Cortex of kidney (tissue), 1 donor: ENCODE measurements at places on chromosomes 12 and 14.

DNA sequence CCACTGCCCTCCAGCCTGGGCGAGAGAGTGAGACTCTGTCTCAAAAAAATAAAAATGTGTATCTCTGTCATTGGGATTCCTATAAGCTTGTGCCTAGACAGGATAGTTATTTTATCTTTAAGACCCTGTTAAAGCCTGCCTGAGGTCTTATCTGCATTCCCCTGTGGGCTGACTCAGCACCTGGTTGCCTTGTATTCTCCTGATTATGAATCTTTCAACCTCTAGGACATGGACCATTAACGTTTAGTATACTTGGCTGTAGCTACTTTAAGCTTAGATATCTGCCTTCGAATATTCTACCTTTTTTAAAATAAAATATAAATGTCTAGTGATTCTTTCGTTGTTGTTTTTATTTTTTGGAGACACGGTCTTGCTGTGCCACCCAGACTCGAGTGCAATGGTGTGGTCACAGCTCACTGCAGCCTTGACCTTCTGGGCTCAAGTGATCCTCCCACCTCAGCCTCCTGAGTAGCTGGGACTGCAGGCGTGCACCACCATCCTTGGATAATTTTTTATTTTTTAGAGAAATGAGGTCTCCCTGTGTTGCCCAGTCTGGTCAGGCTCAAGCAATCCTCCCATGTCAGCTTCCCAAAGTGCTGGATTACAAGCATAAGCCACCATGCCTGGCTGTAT, 41.3 kb downstream of the RESF1 start:
- DNase-seq = no peak

- no peak for DNase-seq
These were observed 690.9 kb upstream of the FBXO33 start for GRCh38 chr14:40122968-40123648.

DNA sequence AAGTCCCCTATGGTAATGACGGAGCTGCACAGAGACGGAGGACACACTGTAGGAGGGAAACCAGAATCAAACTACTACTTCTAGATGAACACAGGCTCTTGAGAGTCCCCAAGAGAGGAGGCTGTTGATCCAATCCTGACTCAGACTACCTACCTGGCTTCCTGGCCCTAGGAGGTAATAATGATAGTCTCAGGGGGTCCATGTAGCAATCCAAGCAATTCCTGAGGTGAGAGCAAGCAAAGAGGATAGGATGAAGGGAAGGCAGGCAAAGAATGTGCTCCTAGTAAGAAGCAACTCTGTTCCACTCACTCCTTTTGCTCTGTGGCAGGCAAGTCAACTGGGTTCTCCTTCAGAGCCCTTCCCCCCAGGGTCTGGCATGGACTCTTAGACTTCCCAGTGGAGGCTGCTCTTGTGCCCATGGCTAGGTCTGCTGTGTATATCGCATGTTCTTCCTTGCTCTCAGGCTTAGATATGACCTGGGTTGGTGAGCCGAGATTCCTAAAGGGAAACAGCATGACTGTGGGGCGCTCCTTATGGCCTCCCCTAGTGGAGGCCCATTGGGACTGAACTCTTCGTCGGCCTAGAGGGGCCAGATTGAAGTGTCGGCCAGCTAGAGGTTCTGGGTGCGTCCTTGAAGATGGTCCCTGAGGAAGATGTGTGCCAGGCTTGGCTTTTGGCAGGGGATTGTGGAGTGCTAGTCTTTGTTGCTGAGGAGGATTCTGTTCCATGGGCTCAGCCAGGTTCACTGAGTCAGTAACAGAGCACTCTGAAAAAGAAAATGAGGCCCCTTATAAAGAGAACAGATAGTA, 2.1 kb downstream of the TINF2 start:
- no peak for DNase-seq

- DNase-seq = no peak
These were observed 8.4 kb downstream of the PAPLN start for GRCh38 chr14:73245480-73246325.

DNA sequence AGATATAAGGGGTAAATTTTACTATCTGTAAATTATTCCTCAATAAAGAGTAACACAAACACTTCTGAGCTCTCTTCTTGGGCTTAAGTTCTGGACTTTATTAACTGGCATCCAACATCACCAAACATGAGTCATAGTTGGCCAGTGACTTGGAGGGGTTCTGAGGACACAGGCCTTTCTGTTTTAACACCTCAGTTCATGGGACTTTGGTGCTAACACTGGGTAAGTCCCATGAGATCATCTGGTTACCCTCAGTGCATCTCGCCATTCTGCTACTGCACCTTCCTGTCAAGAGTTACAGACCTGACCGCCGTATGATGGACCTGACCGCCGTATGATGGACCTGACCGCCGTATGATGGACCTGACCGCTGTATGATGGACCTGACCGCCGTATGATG, 9.9 kb downstream of the SLC15A4 start:
- DNase-seq = no peak

GRCh38 chr12:13173012-13173932, 23.3 kb upstream of the EMP1 start:
- DNase-seq = no peak

- DNase-seq = no peak
These were observed 95.4 kb downstream of the PTPRO start for GRCh38 chr12:15417691-15418090.

GRCh38 chr12:40989785-40990184, 198.3 kb upstream of the PDZRN4 start:
- DNase-seq = no peak

DNA sequence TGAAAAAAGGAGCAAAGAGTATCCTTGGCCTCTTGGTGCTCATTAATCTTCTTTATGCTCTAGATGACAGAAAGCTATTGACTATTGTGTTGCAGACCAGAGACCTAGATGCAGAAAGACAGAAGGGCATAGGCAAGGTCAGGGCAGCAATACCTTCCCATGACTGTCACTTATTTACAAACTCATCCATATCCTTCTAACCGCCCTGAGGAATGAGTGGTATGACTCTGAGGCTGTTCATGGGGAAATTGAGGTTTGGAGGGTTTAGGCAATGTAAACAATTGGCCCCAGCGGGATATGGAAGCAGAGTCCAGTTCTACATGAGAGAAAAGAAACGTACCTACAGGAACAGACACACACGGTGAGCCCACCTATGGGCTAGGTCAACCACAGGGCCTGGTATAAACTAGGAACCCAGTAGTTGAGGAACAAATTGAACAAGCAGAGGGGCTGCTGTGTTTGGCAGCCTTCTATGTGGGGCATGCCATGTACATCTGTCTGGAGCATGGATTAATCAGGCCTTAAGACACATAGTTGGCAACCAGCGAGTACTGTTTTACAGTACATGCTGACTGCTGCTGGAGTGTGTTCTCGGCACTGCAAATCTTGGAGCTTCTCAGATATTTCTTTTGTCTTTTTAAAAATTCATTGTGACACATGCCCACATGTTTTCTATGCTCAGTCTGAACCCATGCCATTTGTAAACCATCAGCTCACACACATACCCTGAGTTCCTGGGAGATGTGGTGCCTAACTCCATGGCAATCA, 159.7 kb upstream of the NTF3 start:
- DNase-seq = no peak

GRCh38 chr12:66188584-66189485, at the start of gene IRAK3:
IRAK3 (plus strand) TSS chr12:66189214; CDS start chr12:66189300, 86 bp downstream.
- no peak for DNase-seq

GRCh38 chr12:126762150-126762549, 1504.8 kb upstream of the TMEM132C start:
- DNase-seq = no peak

GRCh38 chr14:95315579-95315978, 4.1 kb downstream of the CLMN start:
- no peak for DNase-seq

DNA sequence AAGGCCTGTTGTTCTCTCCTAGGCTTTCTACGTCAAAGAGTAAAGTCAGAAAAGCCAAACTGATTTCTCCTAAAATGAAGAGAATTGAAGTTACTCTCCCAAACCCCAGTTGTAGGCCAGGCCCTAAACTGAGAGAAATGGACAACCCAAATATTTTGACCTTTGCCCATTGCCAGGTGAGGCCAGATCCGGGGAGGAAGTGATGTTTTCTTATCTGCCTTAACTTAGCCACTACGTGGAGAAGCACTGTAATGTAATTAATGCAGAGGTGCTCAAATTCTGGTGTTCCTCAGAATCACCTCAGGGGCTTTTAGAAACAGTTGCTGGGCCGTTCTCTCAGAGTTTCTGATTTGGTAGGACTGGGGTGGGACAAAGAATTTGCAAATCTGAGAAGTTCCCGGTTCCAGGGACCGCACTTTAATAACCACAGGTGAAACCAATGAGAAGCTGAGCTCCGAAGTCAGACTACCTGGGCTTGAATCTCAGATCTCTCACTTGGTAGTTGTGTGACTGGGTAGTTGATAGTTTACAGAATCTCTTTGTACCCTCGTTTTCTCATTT, 73.2 kb downstream of the ETV6 start:
- DNase-seq = no peak

- no peak for DNase-seq
These were observed 15.6 kb downstream of the RCOR1 start for GRCh38 chr14:102608064-102608446.

DNA sequence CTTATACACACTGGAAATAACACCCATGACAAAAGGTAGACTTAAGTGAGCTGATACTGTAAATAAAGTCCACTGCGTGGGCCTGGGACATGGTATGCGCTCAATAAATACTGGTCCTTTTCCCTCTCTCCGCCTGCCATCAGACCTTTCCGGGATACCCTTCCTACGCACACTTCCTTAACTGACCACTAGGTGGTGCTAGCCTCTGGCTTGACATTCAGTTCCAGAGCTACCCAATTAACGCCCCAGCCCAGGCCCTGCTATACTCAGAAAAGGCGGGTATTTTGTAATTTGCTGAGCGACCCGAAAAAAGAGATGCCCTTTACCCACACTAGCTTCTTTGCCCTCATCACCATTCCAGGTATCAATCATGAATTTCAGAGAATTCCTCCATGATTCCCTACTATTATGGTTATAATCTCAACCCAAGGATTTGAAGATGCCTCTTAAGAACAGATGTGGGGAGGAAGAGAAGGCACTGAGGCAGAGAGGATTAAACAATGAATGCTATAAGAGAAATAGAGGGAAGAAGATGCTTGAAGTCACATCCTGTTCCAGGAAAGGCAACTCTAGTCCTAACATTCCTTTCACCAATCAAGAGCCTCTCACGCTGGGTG, 3.9 kb upstream of the LRP1 start:
- DNase-seq = no peak

GRCh38 chr12:112798048-112798760, 6.7 kb downstream of the RPH3A start:
- DNase-seq = no peak

GRCh38 chr14:36947362-36947761, 225.0 kb downstream of the SLC25A21 start:
- no peak for DNase-seq

- no peak for DNase-seq
These were observed 161.0 kb upstream of the CRY1 start for GRCh38 chr12:107254258-107254856.
